Activated CD8-positive, alpha-beta memory T cell treated with anti-CD3 and anti-CD28 coated beads, Interleukin-2, amount 50 U/mL, for 4 hours (primary cell): ENCODE measurements at places on chromosomes 7 and 10.

- no peak for DNase-seq
These were observed 32.1 kb upstream of the GATAD1 start for GRCh38 chr7:92415225-92415624.

GRCh38 chr7:91620827-91621226 is 259.7 kb downstream of the MTERF1 start:
- DNase-seq = no peak

- no peak for DNase-seq
These were observed 52.9 kb downstream of the RELN start for GRCh38 chr7:103936558-103936957.

DNA sequence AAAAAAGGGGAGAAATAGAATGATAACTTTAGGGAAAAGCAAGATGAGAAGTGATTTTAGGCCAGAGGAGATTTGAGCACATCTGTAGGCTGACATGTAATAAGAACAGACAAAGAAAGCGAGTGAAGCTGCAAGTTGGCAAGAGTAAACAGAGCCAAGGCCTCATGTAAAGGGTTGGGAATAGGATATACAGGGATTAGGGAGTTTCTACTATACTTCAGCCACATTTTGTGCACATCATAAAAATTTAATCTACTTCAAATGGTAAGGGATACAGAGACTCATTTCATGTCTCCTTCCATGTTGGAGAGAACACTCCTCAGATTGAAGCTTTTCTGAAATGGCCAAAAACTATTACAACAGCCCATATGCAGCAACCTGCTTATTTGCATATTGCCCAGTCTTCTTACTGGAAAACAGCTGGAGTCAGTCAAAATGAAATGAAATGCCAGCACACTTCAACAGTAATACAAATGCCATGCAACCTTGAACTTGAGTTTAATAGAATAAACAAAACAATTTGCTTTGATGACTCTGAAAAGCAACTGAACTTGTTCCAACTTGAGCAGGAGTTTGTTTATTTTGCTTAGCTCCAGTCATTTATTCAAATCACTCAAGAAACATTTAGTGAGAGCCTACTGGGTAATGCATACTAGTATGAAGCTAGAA is 49.9 kb downstream of the NRCAM start:
- no peak for DNase-seq

GRCh38 chr10:30662814-30663213 is 33.3 kb upstream of the LYZL2 start:
- DNase-seq = no peak

DNA sequence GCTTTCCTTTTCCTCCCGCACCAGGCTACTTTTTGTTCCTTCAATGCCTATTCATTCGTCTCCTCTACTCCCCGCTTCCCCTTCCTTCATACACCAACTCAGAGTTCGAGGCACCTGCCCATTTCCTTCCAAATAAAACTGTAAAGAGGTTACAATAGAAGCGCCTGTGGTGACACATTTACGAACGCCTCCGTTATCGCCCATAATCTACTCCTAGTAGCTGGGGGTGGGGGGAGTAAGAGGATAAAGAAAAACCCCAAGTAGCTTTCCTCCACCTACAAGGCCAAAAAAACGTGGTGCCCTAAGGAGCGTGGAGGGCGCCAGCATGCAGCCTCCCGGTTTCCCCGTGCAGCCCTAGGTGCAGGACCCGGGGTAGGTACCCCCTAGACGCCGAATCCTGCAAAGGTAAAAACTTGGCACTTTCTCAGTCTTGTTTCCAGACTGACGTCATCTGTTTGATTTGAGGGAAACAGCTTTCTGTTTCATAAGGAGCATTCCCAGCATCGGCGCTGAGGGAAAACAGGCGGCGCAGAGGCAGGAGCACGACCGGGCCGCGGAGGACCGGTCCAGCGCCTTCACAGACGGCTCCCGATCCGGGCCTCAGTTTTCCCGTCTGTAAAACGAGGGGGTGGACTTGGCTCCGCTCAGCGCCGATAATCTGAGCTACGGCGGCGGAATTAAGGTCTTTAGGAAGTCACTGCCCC is 922 bp downstream of the PPA1 start:
- peak; percentile 41 for DNase-seq

GRCh38 chr7:1446620-1447032 is 12.6 kb downstream of the MICALL2 start:
- DNase-seq = no peak

GRCh38 chr7:34190299-34190698 is 285.0 kb downstream of the BMPER start:
- no peak for DNase-seq

DNA sequence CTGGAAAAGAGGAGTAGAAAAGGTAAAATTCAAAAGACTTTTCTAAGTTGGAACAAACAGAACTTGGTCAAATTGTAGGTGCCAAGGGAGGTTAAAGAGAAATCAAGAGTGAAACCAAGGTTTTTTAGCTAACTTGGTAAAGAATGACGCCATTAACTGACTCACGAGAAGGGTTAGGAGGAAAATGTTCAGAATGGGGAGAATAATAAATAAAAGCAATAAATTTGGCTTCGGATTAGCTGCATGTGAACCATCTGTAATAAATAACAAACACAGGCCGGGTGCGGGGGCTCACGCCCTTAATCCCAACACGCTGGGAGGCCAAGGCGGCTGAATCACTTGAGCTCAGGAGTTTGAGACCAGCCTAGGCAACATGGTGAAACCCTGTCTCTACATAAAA is 71.9 kb upstream of the SRRM3 start:
- no peak for DNase-seq

DNA sequence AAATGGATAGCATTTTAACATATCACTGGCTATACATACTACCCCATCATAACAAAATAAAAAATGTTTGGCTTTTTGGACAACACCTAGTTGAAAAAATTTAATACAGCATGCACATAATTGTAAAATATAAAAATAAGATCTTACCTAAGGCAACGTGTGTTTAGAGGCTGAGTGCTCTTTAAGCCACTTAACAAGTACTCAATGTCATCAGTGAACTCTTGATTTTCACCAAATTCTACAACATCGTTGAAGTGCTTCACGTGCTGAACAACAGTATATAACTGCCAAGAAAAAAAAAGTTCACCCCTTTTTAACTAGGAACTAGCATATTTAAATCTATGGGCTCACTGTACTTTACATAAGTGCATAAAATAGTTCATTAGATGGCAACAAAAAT is 49.5 kb downstream of the WAPL start:
- no peak for DNase-seq

DNA sequence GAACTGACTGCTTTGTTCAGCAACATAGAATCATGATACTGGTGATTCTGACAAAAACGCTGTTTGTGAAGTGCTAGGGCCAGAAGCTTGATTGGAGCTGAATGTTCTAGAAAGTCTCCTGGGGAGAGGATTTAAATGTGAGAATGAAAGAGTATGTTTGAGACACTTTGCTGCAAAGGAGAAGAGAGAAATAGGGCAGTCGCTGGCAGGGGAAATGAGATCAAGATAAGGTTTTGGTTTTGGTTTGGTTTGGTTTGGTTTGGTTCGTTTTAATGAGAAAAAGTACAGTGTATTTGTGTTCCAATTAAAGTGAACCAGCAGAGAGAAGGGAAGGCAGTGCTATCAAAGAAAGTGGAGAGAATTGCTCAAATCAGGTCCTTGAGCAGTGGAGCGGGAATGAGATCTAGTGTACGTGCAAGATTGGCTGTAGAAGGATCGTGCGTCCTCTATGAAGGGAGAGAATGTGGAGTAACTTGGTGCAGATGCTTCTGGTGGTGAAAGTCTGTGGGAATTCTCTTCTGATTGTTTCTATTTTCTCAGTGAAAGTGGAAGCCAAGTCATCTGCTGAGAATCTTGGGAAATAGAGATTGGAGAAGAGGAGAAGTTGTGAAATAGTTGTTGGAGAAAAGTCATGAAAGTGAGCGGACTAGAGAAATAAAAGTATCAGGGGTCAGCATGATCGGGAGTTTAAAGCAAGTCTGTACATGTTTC is 270.5 kb downstream of the CCDC3 start:
- no peak for DNase-seq

DNA sequence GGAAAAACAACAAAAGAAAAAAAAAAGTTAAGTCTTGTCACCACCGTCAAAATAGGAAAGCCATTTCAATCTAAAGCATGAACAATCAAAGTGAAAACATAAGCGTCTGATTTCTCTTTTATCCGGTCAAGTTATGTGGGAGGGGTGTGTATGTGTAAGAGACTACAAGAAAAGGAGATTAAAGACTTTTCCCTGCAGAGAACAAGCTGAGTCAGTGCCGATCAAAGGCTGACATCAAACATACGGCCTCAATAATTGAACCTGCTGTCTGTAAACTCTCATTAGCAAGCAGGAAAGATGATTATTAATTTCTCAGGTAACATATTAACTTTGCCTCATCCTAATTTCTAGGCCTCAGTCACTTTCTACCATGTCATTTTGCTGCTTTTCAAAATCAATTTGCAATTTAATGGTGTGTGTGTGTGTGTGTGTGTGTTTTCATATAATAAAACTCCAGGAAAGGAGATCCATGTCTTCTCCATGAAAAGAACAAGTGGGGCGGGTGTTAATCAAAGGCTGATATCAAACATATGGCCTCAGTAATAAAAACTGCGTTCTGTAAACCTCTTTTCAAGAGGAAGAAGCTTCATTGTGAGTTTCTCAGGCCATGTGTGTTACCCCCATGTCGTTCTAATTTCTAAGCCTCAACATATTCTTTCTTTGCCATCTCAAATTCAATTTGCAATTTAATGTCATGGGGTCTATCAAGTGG is 649.1 kb upstream of the SORCS1 start:
- DNase-seq = no peak

DNA sequence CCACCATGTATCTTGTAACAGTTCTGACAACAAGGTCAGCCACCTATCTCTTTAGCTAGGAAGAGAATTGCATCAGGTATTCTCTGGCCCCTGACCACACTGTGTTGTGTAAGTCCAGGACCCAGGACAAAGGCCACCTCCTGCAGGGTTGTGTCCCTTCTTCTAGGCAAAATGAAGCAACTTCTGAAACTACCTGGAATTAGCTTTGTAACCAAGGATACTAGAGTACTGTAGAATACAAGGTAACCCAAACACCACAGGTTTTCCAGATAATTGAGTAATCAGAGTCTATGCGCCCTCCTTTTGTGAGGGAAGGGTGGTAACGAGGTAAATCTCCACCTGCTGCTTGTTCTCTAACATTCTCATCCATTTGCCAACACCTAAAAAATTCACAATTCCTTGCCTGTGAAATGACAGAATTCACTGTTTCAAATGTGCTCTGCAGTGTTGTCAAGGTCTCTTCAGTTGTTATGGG is 51.7 kb downstream of the SGMS1 start:
- DNase-seq = no peak

DNA sequence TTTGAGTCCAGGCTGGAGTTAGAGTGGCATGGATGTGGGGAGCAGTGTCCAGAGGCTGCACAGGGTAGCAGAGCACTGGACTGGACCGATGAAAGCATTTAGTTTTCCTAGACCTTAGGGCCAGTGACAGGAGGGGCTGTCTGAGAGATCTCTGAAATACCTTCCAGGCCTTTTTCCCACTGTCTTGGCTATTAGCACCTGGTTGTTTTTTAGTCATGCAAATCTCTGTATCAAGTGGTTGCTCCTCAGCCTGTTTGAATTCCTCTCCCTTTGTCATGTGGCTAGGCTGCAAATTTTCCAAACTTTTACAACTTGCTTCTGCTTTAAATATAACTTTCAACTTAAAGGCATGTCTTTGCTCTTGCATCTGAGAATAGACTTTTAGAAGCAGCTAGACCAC is 504.3 kb upstream of the VSTM2A start:
- DNase-seq = no peak

GRCh38 chr7:117780832-117781231 is 92.4 kb downstream of the CTTNBP2 start:
- DNase-seq = no peak

GRCh38 chr7:94701555-94701973 is 45.6 kb upstream of the SGCE start:
- DNase-seq = no peak

GRCh38 chr7:158313931-158314330 is 273.7 kb downstream of the PTPRN2 start:
- DNase-seq = no peak

GRCh38 chr10:16941870-16942269 is 124.6 kb upstream of the RSU1 start:
- DNase-seq = no peak

DNA sequence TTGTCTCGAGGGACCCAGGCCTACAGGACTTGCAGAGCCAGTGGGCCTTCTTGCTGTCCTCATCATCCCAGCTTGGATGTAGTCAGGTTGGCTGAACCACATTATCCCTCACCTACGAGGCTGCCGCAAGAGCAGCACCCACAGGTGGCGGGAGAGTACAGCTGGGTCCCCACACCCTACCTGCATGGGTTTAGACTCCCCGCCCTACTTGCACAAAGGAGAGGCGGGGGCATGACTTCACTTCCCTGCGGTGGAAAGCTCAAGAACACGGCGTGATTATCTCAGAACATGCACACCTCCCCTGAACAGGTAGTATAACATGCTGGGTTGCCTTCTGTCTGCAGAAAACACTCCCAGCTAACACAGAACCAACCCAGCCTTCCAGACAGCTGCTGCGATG is 57.5 kb downstream of the CTBP2 start:
- no peak for DNase-seq

DNA sequence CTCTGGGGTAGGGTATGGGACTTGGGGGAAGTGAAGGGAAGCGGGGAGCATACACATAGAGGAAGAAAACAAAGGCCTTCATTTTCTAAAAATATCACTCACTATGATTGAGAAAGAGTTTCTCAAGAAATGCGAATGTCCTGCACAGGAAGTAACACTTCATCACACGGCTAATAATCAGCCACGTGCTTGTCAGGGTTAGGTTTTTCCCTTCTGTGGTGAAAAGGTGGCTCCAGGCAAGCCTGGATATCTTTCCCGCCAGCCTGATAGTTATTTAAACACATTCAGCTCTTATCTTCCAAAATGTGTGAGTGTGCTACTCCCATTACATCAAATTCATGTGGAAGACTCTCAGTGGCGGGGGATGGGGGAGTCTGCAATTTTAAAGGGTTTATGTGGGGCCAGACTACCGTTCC is 166.4 kb upstream of the ADO start:
- DNase-seq = no peak

DNA sequence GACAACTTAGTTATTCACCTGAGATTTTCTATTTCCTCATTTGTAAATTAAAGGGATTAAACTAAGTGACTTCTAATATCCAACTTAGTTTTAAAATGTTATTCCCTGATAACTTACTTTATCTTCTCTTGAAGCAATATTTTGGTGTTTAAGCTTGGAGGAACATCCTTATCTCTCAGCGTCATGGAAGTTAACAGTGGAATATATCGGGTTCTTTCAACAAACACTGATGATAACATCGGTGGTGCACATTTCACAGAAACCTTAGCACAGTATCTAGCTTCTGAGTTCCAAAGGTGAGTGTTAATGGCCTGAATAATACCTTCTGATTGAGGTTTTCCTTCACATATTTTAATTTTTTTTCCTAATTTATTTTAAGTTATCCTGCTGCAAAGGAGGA is 14.1 kb downstream of the HSPA14 start:
- no peak for DNase-seq
